ENCODE measurements at places on chromosomes 16 and 17.

- DNase-seq: no peak
Measured at GRCh38 chr17:28508211-28508724, 2.1 kb downstream of the FOXN1 start.

DNA sequence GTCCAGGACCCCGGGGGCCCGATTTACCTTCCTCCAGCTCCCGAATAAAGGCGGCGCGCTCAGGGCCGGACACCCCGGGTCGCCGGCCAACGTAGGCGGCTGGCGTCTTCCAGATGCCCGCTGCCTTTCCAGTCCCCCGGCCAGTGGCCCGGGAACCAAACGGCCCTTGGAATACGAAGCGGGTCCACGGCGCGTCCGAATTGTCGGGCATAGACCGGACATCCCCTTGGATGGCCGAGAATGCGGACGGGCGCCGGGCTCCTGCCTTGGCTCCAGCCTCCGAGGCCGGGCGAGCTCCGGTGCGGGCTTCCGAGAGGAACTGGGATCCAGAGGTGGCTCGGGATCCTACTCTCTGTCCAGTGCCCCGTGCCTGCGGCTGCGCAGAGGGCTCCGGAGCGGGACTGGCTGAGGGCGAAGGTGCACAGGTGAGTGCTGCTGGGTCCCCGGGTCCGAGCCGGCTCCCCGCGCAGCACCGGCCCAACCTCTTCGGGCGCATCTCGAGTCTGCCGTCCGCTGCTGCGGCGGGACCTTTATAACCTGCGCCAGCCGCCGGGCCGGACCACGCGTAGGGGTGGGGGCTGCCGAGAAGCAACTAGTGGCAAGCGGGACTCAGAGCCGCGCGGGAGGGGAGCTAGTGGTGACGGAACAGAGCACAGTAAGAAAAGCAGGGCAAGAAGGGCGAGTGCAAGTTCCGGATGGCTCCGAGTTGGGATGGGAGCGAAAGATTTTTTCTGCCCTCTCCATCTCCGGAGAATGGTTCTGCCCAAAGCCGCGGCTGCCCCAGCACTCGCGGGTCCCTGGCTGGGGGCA, at the start of gene HAP1:
TSS of gene HAP1 (minus strand) at position 505 of the 810 bp plus-strand sequence. CDS start at position 496, 9 bp downstream.
- DNase-seq: no peak

DNA sequence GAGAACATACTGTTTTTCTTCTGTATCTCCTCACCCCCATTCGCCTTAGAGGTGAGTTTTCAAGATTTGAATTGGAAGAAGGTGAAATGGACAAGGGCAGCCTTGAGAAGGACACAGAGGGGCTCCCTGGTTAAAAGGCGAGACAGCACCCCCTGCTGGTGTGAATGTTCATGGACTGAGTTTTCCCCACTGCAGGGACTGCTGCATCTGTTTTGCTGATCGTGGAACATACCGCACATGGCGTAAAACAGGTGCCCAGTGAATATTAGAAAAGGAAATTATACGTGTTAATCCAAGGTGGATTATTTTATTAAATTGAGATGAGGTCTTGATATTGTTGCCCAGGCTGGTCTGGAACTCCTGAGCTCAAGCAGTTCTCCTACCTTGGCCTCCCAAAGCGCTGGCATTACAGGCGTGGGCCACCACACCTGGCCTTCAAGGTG, 54.5 kb downstream of the NDE1 start:
- no peak for DNase-seq

GRCh38 chr17:67145183-67145805, 99.7 kb downstream of the HELZ start:
- no peak for DNase-seq

DNA sequence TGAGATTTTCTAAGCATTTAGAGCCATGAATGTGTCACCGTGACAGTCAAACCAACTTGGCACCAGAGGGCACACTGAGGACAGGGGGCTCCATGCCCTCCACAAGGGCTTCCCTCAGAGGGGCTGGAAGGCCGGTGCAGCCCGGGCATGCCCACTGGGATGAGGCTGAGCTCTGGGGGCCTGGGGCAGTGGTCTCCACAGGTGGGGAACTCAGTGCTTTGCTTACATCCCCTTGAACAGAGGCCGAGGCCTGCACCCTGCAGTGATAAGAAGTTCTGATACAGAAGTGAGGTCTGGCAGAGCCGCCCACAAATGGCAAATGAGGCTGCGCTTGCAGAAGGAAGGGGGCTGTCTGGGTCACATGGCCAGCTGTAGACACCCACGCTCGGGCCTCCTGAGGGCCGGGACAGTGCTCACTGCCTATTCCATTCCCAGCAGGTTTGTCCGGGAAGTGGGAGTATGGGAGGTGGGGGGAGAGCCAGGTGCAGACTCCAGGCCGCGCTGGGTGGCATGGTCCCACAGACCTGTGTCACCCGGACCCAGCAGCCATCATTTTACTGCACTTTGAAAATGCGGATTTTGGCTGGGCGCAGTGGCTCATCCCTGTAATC, 116.8 kb upstream of the CREBBP start:
- DNase-seq: no peak

DNA sequence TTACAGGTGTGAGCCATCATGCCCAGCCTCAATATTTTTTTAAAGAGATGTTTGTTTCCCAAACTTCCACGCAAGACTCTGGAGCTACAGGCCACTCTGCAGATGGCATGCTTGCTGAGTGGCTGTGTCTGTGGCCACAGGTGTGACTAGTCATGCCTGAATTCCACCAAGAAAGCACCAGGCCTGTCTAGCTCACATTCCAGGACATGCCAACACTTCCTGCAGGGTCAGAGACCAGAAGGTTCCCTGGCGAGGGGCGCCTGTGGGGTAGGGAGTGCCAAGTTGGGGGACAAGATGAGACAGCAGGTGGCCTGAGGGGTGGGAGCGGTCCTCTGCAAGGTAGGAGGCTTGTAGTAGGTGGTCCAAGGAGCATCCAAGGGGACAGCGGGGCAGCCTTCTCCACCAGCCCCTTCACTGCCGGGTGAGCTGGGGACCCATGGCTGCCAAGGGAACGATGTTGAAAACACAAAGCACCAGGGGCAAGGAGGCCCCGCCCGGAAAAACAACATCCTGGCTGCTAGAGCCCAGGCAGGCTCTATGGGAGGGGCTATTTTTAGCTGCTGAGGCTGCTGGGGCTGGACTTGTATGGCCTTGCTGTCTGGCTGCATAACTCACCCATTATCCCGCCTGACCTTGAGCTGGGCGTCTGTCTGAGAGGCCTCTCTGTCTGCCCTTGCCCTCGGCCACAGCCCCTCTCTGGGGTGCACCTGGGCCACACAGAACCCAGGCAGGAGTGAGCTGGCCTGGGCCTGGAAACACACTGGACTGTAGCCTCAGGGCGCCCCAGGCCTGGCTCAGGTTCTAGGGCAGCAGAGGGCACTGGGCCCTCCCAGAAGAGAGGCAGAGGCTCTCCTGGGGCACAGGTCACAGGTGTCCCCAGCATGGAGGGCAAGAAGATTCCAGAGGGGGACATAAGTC, 5.7 kb downstream of the TRIM47 start:
- DNase-seq: no peak

- DNase-seq: no peak
Measured at GRCh38 chr16:9446471-9447194, 355.2 kb downstream of the HAPSTR1 start.

DNA sequence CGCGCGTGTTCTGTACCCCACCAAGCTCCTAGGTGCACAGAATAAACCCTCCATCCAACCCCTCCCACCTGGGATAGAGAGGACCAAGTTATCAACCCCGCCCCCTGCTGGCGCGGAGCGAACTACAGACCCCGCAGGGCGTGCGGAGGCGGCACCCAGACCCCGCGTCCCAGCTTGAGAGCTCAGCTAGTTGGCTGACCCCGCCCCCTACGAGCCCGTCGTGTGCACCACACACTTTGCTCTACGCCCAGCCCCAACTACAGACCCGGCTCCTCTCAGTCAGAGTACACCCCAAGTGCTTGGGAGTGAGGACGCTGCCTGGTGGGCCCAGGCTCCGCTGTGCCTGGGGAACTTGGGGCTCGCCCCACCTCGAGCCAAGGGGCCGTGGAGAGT, 1.5 kb downstream of the GRIN2A start:
- DNase-seq: no peak

- no peak for DNase-seq
Measured at GRCh38 chr17:17382971-17383370, 79.8 kb downstream of the NT5M start.

DNA sequence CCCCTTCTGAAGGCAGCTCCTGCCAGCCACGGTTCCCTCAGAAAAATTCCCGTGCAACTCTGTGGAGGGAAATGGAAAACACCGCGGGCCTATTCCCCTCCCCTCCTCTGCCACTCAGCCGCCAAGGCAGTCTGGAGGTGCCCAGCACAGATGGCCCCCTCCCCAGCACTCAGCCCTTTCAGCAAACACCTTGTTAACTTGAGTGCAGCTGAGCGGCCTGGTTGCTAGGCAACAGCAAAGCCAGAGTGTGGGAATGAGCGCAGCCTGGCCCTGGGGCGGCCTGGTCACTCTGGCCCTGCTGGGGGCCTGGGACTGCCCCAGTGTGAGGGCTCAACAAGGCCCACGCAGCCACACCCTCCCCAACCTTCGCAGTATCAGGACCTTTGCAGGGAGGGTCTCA, 32.8 kb downstream of the CACNA1G start:
- DNase-seq: no peak

GRCh38 chr16:2804728-2805127, 6.5 kb downstream of the PRSS41 start:
- DNase-seq: no peak

GRCh38 chr17:18961634-18962493, 9.9 kb downstream of the SLC5A10 start:
- no peak for DNase-seq

GRCh38 chr16:19210280-19210924, 42.4 kb downstream of the SYT17 start:
- DNase-seq: no peak

- DNase-seq: no peak
Measured at GRCh38 chr16:86525696-86526095, 15.4 kb downstream of the FOXF1 start.

DNA sequence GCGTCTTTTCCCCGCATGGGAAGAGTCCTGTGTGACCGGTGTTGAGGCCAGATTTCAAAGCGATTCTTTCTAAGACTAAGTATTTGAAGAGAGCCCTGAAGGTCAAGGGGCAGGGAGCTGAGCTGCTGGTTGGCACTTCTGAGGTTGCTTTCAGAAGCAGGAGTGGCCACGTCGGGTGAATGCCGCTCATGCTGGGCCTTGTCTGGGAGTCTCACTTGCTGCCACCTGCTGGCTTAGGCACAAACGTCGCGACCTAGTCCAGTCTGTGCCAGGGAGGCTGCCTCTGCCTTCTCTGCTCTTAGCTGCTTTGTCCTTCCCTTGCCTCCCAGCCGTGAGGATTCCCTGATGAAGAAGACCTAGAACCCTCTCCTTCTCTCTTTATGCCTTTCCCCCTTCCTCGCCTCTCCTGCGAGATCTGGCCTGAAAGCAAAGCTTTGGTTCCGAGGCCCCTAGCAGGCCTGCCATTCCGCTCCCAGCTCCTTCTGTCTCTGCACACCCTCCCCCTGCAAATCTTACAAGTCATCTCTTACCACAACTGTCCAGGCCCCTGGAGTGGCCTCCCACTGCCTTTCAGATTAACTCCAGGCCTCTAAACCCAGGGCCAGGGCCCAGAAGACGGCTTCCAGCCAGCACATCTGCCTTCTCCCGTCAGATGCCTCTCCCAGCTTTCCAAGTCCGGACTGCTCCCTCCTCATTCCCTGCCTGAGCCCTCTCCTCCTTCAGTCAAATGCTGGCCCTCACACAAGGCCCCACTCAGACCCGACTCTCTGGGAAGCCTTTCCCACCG, 11.4 kb downstream of the CTNS start:
- no peak for DNase-seq

DNA sequence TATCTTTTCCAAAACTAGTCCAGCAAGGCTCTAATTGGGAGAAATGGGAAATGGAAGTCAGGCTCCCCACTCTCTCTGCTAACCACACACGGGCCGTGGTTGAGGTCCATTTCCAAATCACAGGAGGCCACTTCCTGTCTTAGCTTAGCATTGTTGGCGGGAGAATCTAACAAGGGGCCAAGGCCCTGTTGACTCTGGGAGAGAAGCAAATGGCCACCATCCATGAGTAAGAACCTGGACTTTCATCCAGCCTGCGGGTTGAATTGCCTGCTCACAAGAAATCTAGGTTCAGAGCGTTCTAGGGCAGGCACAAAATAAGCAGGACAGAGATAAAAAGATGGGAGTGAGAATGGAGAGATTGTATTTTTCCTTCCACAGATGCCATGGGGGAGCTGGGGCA, 5.7 kb downstream of the FAM20A start:
- DNase-seq: no peak

DNA sequence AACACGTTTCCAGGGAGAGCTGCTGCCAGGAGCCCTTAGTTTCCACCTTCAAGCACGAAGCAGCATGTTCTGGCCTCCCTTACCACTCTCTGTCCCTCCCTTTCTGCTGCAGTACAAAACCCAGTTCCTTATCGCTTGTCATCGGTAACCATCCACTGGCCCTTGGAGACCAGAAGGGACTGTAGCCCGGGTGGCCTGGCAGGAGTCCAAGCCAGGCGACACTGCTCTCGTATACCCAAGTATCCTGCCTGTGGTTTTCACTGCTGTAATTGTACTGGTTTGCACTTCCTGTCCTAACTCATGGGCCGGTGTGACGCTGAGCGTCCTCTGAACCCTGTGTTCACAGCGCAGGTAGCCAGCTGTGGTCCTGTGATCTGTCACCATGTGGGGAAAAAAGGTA, 81.1 kb downstream of the MAF start:
- no peak for DNase-seq

- no peak for DNase-seq
Measured at GRCh38 chr17:77382356-77382911, 241.7 kb downstream of the SEC14L1 start.

All from epithelial cell of prostate (primary cell).